ENCODE measurements at places on chromosomes 3 and 15. TPM values are rescaled to one million over a fixed set of nuclear protein-coding genes. Genes with fewer than 3 reads are reported as not detected.

MESP2 gene
- not detected for total RNA-seq

MYRIP gene
- total RNA-seq = 1.0 TPM

GCSAM gene
- not detected for total RNA-seq

XCR1 gene
- 0.09 TPM for total RNA-seq

CGGBP1 gene
- 53.4 TPM for total RNA-seq

ZNF860 gene
- 0.50 TPM for total RNA-seq

CDCP1 gene
- 10.9 TPM for total RNA-seq

CCR2 gene
- 4.6 TPM for total RNA-seq

STRIT1 gene
- total RNA-seq = not detected

GRCh38 chr3:182258538-182259177 lies 534.6 kb upstream of the ATP11B start:
- DNase-seq = no peak

DNA sequence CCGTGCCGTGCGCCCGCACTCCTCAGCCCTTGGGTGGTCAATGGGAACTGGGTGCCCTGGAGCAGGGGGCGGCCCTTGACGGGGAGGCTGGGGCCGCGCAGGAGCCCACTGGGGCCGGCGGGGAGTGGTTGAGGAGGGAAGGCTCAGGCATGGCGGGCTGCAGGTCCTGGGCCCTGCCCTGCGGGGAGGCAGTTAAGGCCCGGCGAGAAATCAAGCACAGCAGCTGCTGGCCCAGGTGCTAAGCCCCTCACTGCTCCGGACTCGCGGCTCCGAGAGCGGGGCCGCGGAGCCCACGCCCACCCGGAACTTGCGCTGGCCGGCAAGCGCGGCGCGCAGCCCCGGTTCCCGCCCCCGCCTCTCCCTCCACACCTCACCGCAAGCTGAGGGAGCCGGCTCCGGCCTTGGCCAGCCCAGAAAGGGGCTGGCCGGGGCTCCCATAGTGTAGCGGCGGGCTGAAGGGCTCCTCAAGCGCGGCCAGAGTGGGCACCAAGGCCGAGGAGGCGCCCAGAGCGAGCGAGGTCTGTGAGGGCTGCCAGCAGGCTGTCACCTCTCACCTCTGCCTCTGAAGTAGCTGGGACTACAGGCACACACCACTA lies 7.8 kb downstream of the GP9 start:
- no peak for DNase-seq

DNA sequence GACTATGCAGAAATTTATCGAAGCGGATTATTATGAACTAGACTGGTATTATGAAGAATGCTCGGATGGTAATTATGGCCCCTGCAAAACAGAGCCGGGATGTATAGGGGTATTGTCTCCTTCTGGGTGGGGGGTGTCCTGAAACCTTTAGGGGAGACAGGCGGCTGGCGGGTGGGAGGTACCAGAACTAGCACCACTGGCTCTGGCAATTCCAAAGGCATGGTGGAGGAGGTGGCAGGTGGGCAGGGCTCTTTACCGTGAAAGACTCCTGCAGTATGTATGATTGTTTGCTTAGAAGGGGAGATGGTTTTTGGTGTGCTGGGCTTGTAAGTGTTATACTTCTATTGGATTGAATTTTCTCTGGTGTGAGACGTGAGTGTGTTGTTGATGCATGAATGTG lies 58.4 kb downstream of the TRAK1 start:
- DNase-seq = no peak

DNA sequence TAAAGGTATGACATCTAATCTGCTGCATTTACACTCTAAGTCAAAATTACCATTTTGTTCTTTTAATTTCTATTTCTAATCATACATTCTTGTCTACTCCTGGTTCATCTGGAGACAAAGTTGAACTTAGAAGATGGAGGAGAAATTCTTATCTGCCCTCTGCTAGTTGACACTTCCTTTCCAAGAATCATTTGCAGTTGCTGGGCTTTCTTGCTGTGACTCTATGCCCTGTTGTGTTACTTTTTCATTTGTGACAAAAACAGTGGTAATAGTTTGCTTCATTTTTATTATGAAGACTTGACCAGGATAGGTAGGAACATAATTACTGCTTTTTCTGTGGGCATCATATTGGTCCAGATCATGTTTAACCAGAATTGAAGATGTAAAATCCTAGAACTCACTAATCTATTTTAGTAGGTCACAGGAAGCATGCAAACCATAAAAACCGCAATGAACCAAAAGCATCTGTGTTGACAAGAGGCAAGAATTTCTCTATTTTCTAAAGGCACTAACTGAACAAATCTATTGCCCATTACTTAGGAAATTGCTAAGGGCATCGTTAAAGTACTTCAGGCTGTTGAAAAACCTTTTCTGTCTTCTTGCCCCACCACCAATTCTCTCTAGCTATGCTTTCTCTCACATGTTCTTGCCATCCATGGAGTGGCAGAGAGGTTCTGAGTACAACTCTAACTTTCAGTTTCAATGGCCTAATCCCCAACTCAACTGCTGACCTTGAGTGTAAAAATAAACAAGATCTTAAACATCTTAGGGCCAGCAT lies 4.2 kb upstream of the CCR2 start:
- DNase-seq = no peak

DNA sequence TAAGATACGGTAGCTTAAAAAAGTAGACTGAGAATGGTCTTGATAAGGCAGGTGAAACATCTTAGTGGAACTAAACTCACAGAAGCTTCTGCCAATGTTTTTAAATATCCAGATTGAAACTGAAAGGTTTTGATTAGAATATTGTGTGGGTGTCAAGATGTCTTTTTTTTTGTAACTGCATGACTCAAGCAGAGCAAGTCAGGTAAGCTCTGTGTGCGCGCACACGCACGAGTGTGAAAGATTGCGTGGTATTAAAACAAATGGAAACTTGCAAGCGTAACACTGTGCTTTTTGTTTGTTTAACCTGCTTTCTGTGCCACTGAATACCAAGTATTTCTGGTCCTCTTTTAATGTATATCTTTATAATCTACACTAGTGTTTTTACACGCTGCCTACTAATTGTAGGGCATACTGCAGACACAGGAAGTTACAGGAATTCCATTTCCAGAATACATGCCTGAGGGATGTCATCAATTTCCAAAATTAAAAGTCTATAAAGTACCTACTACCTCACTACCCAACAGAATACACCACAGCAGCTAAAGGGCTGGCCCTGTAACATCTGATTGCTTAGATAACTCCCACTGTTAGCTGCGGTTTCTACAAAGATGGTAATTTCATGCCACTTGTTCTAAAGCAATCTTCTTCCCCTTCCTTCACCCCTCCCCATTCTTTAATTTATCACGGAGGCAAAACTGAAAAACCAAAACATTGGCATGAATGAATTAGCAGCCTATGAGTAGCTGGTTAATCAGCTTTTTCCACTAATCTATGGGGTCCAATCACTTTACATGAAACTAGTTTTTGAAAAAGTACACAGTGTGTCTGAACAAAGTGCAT lies 472.8 kb downstream of the SHQ1 start:
- no peak for DNase-seq

- no peak for DNase-seq
Observed at GRCh38 chr15:36284911-36285310, 294.5 kb upstream of the CDIN1 start.

DNA sequence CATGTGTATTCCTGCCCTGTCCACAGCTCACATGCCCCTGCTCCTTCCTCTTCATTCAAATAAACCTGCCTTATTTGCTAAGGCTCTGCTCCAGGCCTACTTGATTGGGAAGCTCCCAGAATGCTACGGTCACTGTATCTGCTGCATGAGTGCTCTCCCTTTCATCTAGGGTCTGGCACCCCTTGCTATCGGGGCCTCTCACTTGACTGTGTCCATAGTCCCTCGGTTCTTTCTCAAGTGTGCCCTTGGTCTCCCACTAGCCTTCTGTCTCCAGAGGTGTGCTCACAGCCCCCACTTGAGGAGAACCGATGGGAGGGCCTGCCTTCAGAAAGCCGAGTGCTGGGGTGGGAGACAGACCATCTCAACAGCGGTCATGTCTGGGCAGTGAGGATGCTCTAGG lies 57.4 kb upstream of the NMNAT3 start:
- DNase-seq = no peak

DNA sequence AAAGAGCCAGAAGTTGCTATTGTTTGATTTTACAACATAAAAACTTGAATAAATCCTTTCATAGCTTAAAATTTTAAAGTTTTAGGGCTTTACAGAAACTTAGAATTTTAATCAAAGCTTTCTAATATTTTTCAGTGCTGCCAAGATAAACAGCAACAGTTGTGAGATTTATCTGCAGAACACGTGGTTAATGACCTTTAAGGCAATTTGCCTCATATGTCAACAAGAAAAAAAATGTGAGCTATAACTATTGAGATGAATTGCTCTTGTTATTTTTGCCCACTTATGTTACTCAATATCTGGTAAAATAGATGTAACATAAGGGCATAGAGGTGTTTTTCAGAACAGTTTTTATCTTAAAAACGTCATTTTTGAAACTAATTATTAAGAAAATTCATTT lies 96.7 kb upstream of the NECTIN3 start:
- DNase-seq = no peak

DNA sequence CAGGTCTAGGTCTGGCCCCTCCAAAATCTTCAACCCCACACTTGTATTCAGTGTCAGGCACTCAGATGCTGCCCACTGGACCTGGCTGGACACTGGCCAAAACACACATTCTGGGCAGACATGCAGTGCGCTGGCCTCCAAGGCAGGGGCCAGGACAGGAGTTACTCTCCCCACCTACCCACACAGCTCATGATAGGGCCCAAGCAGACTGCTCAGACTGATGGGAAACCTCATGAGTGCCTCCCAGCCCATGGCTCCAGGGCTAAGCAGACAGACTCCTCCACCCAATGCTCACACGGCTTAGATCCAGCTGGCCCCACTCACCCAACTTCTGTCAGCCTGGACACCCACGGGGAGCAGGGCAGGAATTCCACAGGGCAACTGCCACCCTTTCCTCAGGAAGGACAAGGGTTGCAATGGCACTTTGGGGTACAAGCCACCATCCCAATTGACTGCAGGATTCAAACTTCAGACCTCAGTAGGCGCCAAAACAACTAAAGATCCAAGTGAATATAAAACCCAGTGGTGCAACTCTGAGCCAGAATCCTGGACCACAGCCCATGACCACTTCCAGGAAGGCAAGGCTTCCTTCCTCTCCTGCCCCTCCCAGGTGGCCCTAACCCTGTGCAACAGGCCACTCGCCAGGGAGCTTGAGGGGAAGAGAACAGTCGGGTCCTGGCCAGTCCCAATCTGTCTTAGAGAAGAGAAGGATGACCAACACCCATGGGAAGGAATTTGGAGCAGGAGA lies 1.4 kb downstream of the LTF start:
- no peak for DNase-seq

GRCh38 chr3:190502946-190503345 lies 10.9 kb upstream of the IL1RAP start:
- no peak for DNase-seq

DNA sequence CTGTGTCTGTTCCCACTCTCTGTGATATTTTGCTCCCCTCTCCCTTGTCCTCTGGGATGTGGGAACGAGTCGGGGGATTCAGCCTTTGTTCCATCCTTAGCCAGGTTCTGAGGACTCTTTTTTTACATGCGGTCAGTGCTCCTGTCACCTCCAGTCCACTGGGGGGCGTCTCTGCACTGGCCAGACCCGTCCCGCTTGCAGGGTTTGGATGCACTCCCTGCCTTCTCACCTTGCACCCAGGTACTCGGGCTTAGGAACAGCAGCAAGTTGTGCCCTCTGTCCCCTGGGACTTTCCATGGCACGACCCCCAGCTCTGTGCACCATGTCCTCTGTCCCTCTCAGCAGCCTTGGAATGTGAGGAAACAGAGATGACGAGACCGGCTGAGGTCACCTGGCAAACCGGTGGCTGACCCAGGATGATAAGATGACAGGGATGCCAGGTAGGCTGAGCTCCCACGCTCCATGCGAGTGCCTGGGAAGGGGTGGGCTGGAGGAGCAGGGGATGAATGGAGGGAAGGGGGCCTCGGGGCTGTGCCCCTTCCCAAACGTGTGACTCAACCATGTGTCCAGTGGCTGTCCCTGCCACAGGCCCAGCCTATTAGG lies 27.3 kb upstream of the FGD5 start:
- no peak for DNase-seq

GRCh38 chr15:48693484-48693883 lies 48.0 kb upstream of the FBN1 start:
- DNase-seq = no peak

GRCh38 chr3:72702390-72702789 lies 145.9 kb downstream of the SHQ1 start:
- DNase-seq = no peak

DNA sequence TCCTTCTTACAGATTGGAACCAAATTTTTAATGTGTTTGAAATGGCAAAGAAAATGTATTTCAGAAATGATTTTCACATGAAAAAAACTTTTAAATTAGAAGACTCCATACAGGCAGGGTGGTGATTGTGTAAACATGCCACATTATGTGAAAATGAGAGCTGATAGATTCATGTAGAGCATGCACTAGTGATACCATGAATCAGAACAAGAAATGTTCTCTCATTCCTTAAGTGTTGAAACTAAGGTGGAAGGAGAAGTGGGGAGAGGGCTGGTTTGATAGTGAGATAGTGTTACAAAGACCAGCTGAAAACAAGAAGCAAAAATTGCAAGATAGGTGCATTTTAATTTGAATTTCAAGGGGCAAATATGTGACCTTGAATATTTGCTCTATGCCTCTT lies 100.3 kb downstream of the CCNL1 start:
- no peak for DNase-seq

DNA sequence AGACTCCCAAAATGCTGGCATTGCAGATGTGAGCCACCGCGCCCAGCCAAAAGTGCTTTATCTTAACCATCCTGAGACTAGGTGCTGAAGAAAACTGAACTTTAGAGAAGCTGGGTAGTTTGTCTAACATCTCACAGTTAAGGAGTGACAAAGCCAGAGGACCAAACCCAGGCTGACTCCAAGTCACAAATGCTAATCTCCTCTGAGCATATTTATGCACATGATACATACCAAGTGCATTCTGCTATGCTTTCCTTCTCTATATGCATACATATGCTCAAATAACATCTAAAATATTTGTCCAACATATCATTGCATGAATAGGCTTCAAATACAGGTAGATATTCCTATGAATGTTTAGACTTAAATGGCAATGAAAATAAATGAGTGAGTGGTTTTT lies 256.9 kb downstream of the CTNNB1 start:
- no peak for DNase-seq

DNA sequence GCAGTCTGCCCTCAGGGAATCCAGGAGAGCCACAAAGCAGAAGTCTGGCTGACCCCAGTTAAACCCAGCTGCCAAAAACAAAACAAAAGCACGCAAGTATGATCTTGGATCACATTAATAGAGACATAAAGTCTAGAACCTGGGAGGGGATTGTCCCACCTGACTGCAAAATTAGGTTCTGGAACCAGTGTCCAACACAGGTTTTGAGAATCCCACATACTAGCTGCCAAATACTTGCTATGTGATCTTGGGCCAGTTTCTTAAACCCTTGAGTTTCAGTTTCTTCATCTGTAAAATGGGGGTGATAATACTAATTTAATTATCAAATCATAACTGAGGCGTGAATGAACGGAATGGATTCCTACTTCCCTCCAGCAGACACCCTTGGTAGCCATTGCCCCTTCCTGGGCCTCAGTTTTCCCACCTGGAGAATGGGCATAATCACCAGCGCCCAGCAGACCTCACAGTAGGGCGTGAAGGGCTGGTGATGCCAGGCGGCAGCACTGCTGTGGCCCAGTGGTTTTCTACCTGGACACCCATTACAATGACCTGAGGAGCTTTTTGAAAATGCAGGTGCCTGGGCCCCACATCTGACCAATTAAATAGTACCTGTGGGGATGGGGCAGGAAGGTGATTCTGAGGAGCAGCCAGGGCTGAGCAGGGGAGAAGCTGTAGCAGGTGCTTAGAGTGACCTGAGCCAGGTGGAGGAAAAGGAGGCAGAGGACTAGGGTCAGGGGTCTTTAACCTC lies 32.2 kb downstream of the GRIP2 start:
- DNase-seq = no peak

All from omental fat pad (tissue), 4 donors.